ENCODE measurements at places on chromosomes 4 and X.

- no peak for DNase-seq
Observed at GRCh38 chr4:128141866-128142265, 80.8 kb downstream of the LARP1B start.

- DNase-seq: no peak
Observed at GRCh38 chr4:30968926-30969325, 248.8 kb downstream of the PCDH7 start.

DNA sequence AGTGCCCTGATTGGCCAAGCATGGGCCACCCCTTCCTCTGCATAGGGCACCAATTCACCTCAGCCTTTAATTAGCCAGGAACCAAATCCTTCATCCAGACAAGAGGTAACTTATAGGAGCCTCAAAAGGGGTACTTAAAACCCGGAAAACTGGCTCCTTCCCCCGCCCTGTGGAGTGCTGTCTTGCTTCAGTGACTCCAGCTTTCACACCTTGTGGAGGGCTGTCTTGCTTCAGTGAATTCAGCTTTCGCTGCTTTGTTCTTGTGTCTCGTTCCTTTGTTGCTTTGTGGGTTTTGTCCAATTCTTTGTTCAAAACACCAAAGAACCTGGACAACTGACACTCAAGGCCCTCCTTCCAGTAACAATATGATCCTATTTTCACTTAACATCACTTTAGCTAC is 82.2 kb upstream of the FRG1 start:
- no peak for DNase-seq

- peak; percentile 1 for DNase-seq
Observed at GRCh38 chrX:3815896-3816664, 102.6 kb upstream of the PRKX start.

- DNase-seq: peak; percentile 23
Observed at GRCh38 chrX:154748712-154749339, 2.1 kb downstream of the GAB3 start.

DNA sequence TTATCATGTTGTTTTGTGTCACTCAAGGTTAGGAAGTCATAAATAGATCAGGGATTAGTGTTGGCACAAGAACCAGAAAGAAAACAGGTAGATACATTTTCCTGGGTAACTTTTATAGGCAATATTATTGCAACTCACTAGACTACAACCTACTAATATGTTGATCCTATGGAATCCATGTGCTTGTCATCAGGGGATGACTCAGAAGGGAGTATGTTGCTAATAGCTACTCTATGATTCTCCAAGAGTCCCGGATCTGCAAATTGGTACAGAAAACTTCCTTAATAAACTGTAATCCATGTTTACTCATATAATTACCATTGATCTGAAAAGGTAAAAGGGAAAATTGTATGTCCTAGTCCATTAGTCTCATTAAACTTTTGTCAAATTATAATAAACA is 11.7 kb upstream of the GNRHR start:
- no peak for DNase-seq

GRCh38 chrX:9873952-9874351 is 87.7 kb downstream of the SHROOM2 start:
- DNase-seq: peak; percentile 19

GRCh38 chr4:68326141-68326540 is 23.7 kb downstream of the YTHDC1 start:
- no peak for DNase-seq

DNA sequence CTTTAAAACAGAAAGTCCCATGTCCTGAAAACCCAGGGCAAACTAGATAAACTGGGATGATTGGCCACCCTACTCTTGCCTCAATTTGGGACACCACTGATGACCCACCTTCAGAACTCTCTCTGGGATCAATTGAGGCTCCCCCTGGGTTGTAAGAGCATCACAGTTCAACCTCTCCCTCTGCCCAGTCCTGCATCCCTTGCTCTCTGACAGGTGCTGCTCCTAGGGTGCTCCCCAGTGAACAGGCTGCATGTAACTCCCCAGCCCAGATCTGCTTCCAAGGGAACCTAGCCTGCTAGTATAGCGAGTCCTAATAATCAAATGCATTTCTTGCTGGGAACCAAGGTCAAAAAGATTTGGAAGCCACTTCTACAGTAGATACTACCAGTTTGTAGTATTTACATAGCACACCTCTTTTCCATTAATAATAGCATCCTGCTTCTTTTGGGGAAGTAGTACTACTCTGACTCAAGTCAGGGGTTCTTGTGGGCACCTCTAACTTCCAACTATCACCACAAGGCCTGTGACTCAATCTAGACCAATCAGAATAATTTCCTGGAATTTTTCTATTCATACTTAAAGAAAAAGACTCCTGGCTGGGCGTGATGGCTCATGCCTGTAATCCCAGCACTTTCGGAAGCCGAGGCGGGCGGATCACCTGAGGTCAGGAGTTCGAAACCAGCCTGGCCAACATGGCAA is 42.1 kb upstream of the SPINK2 start:
- no peak for DNase-seq

GRCh38 chr4:75306506-75306905 is 207.7 kb downstream of the RCHY1 start:
- no peak for DNase-seq

- no peak for DNase-seq
Observed at GRCh38 chr4:125389713-125390112, 75.0 kb downstream of the FAT4 start.

GRCh38 chr4:145177906-145178538 is 2.4 kb downstream of the OTUD4 start:
- DNase-seq: no peak

- DNase-seq: no peak
Observed at GRCh38 chr4:85522277-85522676, 47.3 kb downstream of the ARHGAP24 start.

GRCh38 chr4:144302704-144303536 is 162.4 kb upstream of the GYPA start:
- no peak for DNase-seq

GRCh38 chr4:40656201-40656863 is 26.7 kb upstream of the RBM47 start:
- peak; percentile 4 for DNase-seq

- DNase-seq: no peak
Observed at GRCh38 chr4:95560774-95561173, 12.0 kb upstream of the UNC5C start.

DNA sequence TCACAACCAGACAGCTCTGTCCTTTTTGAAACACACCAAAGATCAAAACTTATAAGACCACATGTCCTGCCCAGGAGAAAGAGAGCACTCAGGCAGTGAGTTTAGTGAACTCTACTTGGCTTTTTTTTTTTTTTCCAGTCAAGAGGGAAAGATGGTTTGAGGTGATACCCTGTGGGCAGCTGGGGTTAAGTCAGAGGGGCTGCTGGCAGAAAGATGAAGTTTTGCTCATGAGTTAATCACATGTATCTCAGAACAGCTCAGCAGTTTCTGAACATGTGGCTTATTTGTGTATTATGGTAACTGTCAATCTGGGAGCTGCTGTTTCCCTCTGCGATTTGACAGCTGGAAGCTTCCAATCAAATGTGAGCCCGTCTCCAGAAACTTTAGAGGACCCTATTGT is 56.4 kb upstream of the MAP3K15 start:
- no peak for DNase-seq

GRCh38 chr4:59848457-59848856 is 1351.7 kb upstream of the ADGRL3 start:
- DNase-seq: no peak

GRCh38 chr4:171221181-171221580 is 592.0 kb upstream of the GALNTL6 start:
- DNase-seq: no peak

DNA sequence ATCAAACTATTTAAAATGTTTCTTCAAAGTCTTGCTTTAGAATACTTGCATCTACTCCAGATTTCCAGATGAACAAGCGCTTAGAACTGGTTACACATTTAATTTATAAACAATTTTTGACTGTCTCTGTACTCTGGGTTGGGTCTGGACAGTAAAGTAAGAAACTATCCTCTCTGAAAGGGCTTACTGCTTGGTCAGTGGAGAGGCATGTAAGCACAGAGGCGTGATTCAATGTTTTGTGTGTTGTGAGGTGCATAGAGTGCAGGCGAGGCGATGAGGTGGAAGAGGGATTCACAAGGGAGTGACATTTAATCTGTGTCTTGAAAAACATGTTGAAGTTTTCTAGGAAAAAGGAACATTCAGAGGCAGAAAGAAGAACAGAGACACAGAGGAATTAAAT is 231.4 kb downstream of the VEGFC start:
- no peak for DNase-seq

GRCh38 chr4:101155945-101156344 is 191.4 kb downstream of the PPP3CA start:
- DNase-seq: no peak

DNA sequence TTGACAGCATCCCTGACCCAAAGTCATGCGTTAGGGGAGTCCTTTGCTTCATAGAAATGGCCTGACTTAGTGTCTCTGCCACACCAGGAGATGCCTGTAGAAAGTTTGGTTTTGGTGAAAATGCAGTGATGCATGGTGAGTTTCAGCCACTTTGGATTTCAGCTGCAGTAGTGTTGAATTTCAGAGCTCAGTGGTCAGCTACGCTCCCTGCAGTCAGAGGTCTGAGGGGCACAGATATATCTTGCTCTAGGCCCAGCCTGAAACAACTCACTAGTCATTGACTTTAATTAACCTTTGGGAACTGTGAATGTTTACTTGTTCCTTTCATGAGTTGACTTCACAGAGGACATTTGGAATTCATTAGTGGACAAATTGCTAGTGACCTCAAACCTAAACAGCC is 17.5 kb downstream of the RBMX2 start:
- no peak for DNase-seq

GRCh38 chr4:95267081-95267480 is 281.7 kb downstream of the UNC5C start:
- DNase-seq: no peak

- DNase-seq: no peak
Observed at GRCh38 chr4:25928379-25929297, 14.6 kb downstream of the SMIM20 start.

GRCh38 chr4:116132946-116133345 is 952.4 kb downstream of the TRAM1L1 start:
- DNase-seq: no peak

DNA sequence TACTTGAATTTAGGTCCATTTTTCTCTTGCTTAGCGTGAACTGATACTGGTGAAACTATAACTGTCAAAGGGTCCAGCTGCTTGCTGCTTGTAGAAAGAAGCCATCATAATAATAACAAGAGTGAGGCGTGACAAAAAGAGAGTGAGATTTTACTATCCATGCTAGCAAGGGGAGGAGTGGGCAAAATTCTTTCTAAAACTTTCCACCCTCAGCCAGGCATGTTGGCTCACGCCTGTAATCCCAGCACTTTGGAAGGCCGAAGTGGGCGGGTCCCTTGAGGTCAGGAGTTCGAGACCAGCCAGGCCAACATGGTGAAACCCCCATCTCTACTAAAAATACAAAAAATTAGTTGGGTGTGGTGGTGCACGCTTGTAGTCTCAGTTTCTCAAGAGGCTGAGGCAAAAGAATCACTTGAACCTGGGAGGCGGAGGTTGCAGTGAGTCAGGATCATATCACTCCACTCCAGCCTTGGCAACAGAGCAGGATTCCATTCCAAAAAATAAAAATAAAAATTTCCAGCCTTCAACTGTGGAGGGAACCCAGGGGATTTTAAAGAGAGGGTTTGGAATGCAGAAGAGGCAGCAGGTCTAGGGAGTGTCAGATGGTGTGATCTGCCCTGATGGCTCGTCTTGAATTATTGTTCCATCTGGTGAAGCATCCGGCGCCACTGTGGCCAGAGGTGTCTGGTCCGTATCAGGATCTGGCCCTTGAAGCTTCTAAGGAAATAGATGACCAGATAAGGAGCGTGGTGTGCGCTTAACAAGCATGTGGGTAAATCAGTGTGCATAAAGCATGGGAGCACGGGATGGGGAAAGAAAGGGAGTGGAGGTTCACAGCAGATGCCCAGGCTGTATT is 51.8 kb downstream of the LRP2BP start:
- DNase-seq: no peak

GRCh38 chrX:152926279-152926678 is 28.4 kb downstream of the ZNF185 start:
- peak; percentile 41 for DNase-seq

GRCh38 chr4:88481537-88481936 is 24.6 kb downstream of the HERC5 start:
- no peak for DNase-seq

- DNase-seq: no peak
Observed at GRCh38 chr4:39426728-39427127, 20.0 kb downstream of the KLB start.

DNA sequence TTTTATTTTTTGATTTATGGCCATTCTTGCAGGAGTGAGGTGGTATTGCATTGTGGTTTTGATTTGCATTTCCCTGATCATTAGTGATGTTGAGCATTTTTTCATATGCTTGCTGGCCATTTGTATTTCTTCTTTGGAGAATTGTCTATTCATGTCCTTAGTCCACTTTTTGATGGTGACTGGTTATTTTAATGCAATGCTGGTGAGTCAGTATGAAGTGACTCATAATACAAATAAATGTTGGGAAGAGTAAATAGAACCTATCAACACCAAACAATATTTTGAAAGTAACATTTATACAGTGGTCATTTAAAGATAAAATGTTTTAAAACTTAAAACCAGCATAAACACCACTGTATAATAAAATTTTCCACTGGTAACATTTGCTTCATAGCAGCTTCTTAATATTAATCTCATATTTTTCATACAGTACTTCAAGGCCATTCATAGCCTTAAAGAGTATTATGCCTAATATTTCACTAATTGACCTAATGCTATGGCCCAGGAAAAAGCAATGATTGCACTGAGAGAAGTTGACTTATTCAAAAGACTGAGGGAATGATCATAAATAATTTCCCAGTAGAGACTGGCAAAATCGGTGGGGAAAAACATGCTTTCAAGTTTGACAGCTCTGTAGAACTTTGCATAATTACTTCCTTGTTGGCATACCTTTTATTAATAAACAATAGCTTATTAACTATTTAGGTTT is 33.9 kb downstream of the CASK start:
- no peak for DNase-seq

GRCh38 chr4:15318621-15319348 is 109.0 kb upstream of the C1QTNF7 start:
- no peak for DNase-seq

GRCh38 chr4:153326513-153326912 is 18.0 kb upstream of the MND1 start:
- DNase-seq: no peak

- no peak for DNase-seq
Observed at GRCh38 chrX:21749924-21750323, 8.0 kb downstream of the SMPX start.

DNA sequence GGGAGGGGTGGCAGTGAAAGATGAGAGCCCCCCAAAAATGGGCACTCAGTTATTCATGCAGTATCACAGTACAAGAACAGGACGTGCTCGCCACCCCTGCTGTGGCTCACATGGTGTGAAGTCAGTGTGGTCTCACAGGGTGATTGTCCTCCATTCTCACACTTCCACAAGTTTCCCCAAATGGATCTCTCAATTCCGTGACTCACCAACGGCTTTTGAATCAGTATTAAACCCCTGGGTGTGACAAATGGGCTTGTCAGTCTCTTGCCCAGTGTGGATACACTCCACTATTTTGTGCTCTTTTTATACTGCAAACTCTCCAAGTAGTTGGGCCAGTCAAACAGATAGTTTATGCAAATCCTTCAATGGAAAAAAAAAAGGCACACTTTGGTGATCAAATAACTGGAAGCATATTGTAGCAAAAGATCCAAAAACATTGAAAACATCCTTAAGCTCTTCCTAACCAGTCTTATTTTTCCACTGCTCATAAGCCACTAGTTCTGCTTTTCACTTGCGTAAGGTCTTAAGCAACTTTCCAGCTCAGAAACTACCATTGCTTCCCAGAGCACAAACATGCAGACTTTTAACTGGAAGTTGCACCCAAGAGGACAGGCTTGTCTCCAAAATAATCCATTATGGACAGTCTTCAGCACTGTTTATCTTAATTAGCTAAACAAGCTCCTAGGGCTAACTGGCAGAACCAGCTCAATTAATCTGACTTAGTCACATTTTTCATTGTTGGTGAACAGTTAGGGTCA is 365.7 kb downstream of the PPP3CA start:
- peak; percentile 7 for DNase-seq
